ENCODE measurements at places on chromosomes 12 and 14.

DNA sequence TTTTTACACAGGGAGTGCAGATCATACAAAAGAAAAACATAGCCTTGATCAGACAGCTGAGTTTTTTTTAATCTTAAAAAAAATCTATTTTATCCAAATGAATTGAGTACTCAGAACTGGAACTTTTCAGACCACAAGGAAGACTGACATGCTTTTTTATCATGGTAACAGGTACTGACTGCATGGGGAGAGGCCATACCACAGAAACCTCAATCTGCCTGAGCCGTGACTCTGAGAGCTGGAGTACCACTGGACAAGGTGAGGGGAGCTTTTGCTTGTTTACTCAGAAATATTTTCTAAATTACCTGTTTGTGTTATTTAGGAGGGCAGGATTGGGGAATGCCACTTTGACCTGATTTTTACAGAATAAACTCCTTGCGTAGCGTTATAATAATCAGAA is 143.9 kb downstream of the ALX1 start:
- DNase-seq: no peak

DNA sequence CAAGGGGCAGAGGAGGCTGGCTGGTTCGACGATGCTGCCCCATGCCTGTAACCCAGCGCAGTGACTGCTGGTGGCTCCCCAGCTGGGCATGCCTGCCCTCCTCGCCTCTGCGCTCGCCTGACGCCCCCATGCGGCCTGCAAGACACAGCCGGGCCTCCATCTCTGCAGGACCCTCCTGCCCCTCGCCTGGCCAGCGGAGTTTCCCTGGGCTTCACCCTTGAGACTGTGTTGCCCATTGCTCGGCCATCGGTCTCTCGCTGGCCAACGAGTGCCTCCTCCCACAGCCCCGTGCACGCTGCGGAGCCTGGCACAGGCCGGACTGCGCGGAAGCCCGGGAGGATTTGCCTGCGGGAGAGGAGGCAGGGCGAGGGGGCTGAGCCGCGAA is 17.6 kb downstream of the ASPG start:
- DNase-seq: no peak

DNA sequence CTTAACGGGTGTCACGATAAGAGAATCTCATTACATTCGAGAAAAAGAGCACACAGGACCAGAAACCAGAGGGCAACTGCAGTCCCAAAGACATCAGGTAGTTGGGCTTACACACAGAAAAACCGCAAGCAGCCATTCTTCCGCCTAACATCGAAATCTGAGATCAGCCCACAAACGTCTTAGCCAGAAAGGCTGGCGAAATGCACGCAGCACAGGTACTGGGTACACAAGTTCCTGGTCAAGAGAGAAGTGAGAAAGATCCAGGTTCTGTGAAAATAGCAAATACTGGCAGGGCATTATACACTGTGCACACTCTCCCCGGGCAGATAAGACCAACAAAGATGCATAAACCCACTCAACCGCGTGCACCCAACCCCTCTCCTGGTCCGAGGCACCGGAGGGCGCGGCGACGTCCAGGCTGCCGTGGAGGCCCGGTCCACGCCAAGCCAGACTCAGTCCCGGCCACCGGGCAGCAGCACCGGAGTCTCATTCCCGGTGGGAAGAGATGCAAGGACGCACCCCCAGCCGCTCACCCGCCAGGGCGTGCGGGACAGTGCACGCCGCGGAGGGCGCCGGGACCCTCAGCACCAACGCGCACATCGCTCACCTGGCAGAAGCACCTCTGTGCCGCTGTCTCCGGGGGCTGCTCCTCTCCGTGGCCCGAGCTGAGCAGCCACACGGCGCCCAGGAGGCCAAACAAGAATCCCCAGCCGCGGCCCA is 437 bp downstream of the ERO1A start:
- peak; percentile 63 for DNase-seq

- DNase-seq: no peak
Observed at GRCh38 chr14:32545506-32546210, 216.6 kb downstream of the AKAP6 start.

GRCh38 chr14:81771651-81772275 is 238.1 kb upstream of the SEL1L start:
- DNase-seq: no peak

DNA sequence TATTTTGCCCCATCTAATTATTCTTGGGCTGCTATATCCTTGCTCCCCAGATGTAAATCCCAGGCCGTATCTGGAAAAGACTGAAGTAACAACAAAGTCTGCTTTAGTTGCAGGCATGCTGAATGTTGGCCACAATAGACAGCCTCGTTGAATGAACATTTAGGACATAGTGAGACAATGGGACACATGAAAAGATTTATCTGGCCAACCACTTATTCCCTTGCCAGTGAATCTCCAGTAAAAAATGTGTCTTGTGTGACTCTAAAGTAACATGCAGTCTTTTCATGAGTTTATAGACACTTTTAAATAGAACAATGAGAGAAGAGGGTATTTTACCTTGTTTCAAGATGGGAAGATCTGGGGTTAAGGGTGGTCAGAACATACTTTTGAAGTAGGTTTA is 60.2 kb upstream of the STXBP6 start:
- no peak for DNase-seq

- DNase-seq: no peak
Observed at GRCh38 chr14:67417633-67418032, 5.7 kb upstream of the PLEK2 start.

GRCh38 chr12:67539329-67539728 is 109.2 kb upstream of the DYRK2 start:
- no peak for DNase-seq

DNA sequence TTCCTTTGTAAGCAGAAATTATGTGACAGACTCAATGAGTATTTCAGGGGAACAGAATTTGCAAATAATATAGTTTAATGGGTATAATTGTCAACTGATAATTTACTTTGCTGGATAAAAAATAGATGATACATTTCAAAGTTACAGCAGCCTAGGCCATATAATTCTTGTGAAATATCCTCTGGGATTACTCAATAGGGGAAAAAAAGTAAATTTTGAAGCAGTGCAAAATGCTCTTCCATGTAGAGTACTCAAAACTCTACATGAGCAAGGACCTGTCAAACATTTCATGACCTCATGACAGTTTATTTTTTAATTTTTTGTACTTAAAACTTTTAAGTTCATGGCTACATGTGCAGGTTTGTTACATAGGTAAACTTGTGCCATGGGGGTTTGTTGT is 163.3 kb downstream of the DACT1 start:
- no peak for DNase-seq

DNA sequence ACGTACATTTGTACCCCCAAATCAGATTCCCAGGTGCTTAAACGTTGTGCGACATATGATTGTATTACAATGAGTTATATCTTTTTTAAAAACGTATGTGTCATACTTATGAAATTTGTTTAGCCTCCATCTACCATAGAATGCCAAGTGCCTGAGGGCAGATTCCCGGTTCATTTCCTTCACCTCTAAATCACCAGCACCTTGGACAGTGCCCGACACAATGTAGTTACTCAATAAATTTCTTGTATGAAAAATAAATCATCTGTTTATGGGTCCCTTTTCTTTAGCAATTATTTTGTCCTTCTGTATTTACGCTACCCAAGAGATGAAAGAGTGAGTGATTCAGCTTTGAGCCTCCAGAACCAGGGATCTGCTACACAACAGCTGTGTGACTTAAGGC is 157.4 kb downstream of the TBX5 start:
- no peak for DNase-seq

DNA sequence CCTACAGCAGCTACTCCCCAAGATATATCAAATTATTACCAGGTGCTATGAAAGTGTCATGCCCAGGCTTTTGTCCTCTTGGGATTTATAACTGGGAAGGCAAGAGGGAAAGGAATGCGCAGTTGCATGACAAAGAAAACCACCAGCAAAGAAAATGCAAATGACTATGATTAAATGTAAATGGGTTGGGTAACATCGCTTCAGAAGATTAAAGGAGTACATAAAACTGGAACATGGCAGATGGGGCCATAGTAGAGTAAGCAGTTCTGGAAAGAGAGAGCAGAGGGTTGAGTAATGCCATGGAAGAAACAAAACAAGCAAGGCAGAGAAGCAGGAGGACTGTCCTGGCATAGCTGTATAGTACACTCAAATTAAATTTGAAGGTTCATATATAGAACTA is 493.1 kb downstream of the NOVA1 start:
- no peak for DNase-seq

DNA sequence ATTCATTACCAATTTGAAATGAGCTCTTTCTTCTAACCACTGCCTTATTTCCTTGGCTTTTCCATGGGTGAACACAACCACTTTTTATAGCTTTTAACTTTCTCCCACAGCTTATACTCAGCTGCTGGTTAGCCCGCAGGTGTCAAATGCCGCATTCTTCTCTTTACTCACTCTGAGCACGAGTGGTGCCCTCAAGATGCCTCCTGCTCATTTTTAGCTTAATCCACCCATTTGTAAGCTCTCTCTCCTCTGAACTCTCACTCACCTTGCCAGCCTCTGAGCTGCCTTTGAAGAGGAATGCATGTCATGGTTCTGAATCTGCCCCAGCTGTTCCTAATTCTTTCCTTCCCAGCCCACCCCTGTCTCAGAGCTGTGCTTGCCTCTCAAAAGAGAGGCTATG is 449.4 kb upstream of the PRICKLE1 start:
- DNase-seq: no peak

DNA sequence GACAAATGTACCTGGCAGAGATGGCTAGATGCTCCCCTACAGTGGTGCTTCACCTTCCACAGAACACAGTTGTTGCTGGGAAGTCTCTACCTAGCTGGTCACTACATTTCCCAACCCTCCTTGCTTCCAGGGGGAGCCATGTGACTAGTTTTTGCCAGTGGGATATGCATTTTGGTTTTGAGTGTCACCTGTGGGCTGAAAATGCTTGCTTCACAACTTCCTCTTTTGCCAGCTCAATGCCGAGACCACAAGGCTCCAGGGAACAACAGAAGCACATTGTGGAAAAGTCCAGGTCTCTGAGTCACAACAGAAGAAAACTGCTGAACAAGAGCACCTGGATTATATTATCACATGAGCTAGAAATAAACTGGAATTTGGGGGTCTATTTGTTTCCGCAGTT is 48.5 kb upstream of the ARHGAP5 start:
- DNase-seq: no peak

- DNase-seq: no peak
Observed at GRCh38 chr12:121964813-121965643, 46.6 kb downstream of the CFAP251 start.

All from CD8-positive, alpha-beta memory T cell (primary cell).